Daoy (cell line): ENCODE measurements at places on chromosomes 11 and 22. TPM values are rescaled to one million over a fixed set of nuclear protein-coding genes. Genes with fewer than 3 reads are reported as not detected.

Gene FUT4
- total RNA-seq: 2.5 TPM in 2 replicates

DNA sequence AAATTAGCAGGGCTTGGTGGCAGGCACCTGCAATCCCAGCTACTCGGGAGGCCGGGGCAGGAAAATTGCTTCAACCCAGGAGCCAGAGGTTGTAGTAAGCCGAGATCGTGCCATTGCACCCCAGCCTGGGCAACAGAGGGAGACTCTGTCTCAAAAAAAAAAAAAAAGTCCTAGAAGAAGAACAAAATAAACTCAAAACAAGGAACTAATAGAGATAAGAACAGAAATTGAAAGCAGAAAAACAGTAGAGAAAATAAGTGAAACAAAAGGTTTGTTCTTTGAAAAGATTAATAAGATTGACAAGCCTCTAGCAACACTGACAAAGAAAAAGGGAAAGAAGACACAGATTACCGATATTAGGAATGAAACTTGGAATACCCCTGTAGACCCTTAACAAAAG is 45.1 kb upstream of the CBX7 start:
- no peak for DNase-seq

- no peak for DNase-seq
Measured at GRCh38 chr11:32432565-32432964, 2.8 kb downstream of the WT1 start.

Gene OR51I1
- not detected in 2 replicates for total RNA-seq

- DNase-seq: no peak
Measured at GRCh38 chr11:46302866-46303265, 25.4 kb downstream of the CREB3L1 start.

Gene FBLN1
- 7.2 and 10.0 TPM in 2 replicates for total RNA-seq

GRCh38 chr11:44575288-44575672 is 9.8 kb downstream of the CD82 start:
- DNase-seq: peak; percentile 87

DNA sequence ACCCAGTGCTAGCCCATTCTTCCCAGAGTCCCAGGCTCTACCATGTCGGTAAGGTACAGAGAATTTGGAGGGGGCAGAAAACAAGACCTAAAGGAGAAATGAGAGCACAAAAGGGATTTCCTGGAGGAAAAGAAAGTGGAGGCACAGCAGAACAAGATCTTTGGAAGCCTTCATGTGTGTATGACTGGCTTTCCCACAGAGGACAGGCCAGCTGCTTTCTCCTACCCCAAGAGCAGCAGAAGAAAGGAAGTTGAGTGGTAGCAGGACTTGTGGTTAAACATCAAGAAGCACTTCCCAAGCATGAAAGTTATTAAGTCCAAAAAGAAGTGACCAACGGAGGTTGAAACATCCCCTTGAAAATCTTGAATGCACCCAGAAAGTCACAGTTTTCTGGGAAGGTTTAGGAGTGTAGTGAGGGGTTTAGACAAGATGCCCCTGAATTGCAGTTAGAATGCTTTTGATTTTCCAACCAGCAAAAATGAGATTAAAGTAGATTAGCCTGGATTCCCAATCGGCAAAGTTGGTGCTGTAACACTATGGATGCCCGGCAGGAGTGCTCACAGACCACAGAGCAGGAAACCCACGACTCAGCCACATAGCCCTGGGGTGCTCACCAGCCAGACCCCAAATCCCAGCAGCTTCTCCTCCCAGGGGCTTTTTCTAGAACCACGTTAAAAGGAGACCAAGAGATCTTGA is 608 bp downstream of the TMPRSS13 start:
- no peak for DNase-seq
